Fibroblast of villous mesenchyme (primary cell): ENCODE measurements at places on chromosomes 4 and X. TPM values are rescaled to one million over a fixed set of nuclear protein-coding genes. Genes with fewer than 3 reads are reported as not detected.

GRCh38 chr4:53465281-53465680 is 87.8 kb downstream of the FIP1L1 start:
- DNase-seq: no peak

DNA sequence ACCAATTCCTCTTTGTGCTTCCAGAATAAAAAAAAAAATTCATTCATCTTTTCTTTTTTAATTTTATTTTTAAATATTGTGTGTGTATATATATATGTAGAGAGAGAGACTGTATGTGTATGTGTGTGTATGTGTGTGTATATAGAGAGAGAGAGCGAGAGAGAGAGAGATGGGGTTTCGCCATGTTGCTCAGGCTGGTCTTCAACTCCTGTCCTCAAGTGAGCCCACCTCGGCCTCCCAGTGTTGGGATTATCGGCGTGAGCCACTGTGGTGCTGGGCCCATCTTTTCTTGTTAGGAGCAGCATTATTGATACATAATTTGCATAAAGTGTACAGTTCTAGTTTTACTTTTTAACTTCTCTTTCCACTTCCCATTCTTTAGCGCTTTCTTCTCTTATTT is 33.6 kb downstream of the KDM6A start:
- DNase-seq: no peak

DNA sequence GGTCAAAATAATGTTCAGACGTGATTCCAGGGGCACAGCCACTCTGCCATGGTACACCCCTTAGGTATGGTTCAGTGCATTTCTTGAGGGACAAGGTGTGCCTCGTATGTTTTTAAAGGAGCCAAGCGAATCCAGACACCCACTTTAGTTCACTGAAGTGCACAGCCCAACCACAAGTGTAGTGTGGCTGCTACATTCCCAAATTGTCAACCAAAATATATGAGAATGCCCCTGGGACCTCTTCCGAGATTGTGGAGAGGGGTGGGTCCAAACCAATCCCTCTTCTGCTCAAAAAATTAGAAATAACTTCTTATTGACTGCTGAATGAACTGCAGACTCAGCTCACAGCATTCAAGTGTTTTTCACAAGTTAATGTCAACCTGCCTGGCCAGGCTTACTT is 7.4 kb upstream of the BRS3 start:
- no peak for DNase-seq

DNA sequence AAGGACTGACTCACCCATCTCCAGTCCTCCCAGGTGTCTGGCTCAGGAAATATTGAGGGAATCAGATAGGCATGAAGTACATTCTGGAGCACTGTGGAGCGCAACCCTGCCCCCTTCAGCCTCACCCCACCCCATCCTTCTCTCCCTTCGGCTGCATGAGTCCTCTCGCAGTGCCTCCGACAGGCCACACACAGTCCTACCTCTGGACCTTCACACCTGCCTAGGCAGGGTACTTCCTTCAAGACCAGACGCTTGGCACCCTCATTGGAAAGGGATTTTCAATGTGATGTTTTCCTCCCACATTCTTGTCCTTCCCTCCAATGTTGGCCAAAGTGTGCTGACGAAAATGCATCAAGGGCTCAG is 26.8 kb upstream of the PPP2R2C start:
- DNase-seq: no peak

- no peak for DNase-seq
These were observed 142.9 kb upstream of the ARX start for GRCh38 chrX:25158635-25159034.

DNA sequence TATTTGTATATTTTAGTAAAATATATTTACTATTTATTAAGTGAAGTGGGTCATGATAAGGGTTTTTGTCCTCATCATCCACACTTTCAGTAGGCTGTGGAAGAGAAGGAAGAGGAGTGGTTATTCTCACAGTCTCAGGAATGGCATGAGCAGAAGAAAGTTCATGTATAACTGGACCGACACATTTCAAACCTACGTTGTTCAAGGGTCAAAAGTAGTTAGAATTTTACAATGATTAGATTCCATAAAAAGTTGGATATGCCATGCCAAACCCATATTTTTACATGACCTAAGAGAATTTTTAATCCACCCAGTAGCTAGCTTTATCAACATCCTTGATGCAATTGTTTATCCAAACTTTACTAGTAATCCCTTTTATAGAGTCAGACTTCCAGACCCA is 15.6 kb upstream of the MAGEA8 start:
- DNase-seq: peak; percentile 4

- peak; percentile 60 for DNase-seq
These were observed 4.3 kb upstream of the TLR6 start for GRCh38 chr4:38860788-38861424.

GRCh38 chr4:23373261-23373660 is 516.6 kb downstream of the PPARGC1A start:
- no peak for DNase-seq

DNA sequence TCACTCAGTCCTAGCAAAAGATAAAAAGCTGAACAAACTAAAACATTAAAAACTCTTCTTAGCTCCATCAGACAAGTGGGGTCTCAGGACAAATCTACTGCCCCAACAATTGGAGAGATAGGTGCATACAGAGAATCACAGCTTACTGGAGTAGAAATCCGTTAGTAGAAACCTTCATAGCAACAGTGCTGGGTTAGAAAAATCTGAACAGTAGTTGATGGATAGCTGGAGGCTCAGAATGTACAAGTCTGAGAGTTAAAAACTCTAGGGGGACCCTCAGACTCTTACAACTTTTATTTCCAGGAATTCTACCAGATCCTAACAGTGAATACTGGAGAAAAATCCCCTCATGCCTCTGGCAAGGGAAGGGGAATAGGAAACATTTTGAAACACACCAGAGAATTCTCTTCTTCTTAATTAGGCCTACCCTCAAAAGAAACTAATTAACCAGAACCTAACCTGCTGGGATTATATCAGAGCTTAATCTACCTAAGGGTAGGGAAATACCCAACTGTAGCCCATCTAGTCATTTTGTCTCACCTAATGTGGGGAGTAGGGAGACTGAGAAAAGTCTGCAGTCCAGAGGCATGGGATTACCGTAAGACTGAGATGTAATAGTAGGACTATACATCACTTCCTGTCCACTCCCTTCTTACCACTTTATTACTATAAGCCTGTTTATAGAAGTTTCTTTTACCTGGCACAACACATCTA is 165.0 kb upstream of the CTSO start:
- DNase-seq: no peak

The DCAF8L2 gene
- not detected in 2 replicates for total RNA-seq

The TRIM2 gene
- 35.1 and 38.0 TPM in 2 replicates for total RNA-seq

The TLR6 gene
- 2.3 and 3.0 TPM in 2 replicates for total RNA-seq

The KDM6A gene
- 24.2 and 27.6 TPM in 2 replicates for total RNA-seq
